ENCODE measurements at places on chromosomes 5 and 9.

DNA sequence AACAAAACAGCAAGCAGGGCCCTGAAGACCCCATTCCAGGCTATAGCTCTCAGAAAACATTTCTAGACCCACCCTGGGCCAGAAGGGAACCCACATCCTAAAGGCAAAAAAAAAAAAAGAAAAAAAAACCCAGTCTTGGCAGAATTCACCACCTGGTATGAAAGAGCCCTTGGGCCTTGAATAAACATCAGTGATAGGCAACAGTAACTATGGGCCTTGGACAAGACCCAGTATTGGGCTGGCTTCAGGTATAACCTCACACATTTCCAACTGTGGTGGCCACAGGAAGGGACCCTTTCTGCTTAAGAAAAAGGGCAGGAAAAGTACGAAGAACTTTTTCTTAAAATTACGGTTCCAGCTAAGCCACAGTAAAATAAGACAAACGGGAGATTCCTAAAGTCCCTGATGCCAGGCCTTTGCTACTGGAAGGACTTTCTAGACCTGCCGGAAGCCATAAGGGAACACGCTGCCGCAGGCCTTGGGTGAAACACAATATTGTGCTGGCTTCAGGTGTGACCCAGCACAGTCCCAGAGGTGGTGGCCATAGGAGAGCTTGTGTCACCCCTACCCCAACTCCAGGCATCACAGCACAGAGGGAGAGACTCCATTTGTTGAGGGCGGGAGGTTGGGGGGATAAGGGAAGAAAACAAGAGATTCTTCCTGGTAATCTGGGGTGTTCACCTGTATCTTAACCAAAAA is 505.2 kb upstream of the RGMB start:
- no peak for DNase-seq

GRCh38 chr5:64229163-64229774 is 63.6 kb downstream of the RNF180 start:
- DNase-seq: peak; percentile 5

- no peak for DNase-seq
Measured at GRCh38 chr5:67029481-67029880, 167.1 kb downstream of the CD180 start.

DNA sequence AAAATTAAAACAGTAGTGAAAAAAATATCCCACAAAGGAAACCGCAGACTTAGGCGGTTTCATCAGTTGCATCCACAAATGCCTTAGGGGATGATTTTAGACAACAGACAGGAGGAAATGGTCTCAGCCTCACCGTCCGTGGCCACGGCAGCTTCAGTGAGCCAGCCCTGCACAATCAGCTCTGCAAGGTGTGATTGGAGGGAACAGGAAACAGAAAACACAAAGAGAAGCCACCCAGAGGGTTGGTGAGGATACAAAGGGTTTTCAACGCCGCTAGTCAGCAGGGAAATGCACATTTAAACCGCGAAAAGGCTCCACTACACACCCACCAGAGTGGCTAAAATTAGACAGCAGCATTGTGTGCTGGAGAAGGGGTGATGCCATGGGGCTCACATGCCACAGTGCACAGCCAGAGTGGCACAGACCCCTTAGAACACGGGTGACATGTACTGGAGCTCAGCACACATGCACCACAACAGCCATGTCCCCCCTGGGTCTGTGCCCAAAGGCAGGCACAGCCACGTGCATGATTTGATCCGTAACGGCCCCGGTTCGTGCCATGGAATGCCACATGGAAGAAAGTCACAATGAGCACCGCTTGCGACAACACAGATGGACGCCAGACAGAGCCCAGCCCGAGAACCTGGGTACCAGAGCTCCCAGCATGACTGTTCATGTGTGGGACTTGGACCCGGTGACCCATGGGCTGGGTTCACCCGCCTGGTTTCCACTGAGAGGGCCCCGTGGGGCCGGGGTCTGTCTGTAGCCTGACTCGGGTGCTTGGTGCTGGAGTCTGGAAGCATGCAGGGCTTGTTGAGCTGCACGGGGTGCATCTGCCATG is 18.3 kb upstream of the TERT start:
- DNase-seq: peak; percentile 95

GRCh38 chr5:98401656-98402055 is 371.8 kb upstream of the RGMB start:
- DNase-seq: no peak

DNA sequence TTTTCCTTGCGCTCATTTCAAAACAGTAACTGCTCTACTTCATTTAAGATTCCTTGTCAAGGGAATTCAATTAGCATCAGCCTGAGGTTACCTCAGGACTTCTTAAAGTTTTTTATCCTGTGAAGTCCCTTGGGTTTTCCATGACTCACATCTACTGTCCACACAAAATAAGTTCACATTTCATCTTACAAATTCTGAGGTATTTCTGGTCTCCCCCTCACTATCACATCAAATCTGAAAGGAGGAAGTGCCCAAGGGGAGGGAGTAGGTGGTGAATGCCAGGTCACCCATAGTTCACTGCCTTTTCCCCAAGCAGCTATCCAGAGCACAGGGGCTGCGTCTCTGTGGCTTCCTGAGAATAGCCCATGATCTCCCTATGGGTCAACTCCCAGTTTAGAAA is 227.1 kb upstream of the NREP start:
- no peak for DNase-seq

- DNase-seq: no peak
Measured at GRCh38 chr9:2271426-2271825, 256.3 kb downstream of the SMARCA2 start.

DNA sequence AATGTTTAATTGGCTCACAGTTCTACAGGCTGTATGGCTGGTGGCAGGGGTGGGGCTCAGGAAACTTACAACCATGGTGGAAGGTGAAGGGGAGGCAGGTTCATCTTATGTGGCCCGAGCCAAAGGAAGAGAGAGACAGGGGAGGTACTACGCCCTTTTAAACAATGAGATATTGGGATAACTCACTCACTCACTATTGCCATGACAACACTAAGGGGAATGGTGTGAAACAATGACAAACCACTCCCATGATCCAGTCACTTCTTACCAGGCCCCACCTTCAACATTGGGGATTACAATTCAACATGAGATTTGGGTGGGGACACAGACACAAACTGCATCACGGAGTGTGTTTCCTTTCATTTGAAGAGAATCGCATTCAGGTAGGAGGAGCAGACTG is 220.9 kb downstream of the GADD45G start:
- DNase-seq: no peak

- peak; percentile 3 for DNase-seq
Measured at GRCh38 chr9:74645007-74645639, 148.0 kb downstream of the RORB start.

GRCh38 chr5:62328772-62329491 is 22.9 kb downstream of the KIF2A start:
- DNase-seq: no peak

- no peak for DNase-seq
Measured at GRCh38 chr5:106601620-106602019, 1069.1 kb downstream of the EFNA5 start.

GRCh38 chr5:172364773-172365172 is 81.2 kb upstream of the UBTD2 start:
- DNase-seq: peak; percentile 38

DNA sequence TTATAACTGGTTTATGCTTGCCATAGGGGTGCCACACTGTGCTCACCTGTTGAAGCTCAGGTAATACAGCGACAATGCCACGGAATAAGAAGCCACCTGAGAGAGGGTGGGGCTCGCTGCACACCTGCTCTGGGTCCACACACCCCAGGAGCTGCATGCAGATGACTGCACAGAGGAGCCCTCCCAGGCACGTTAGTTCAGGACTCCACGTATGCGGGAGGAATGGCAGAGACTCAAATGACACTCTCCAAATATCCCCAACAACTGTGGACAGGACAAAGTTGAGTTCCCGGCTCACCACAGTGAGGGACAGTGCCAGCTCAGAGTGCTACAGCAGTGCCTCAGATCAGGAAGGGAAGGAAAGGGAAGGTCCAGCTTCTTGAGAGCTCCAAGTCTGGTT is 5.8 kb upstream of the FCN1 start:
- DNase-seq: no peak

DNA sequence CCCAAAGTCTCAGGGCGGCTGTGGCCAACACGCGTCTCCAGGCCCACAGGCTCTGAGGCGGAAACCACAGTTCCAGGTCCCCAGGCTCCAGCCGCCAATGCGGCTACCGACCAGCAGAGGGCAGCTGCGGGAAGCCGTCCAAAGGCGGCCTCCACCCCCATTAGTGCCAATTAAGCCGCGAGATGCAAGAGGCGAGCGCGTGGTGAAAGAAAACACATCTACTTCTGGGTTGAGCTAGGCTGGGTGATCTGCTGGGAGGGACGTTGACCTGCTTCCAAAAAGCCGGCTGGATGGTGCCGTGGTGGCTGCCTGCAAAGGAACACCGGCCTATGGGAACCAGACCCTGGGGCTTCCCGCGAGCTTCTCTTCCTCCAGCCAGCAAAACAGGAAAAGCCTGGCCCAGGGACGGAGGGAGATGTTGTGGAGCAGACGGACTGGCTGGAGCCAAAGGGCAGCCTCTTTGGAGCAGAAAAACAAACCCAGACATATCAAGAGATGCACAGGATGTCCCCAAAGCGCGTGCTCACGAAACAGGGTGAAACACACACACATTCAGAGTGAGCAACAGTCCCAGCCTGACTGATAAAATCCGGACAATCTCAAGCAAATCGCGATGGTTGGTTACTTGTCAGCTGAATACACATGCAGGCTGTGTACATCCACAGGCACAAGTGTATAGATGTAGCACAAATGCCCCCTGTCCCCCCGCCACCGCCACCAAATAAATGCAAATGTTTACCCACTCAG is 187.1 kb upstream of the BRINP1 start:
- peak; percentile 16 for DNase-seq

GRCh38 chr5:97075649-97076048 is 66.8 kb downstream of the LIX1 start:
- no peak for DNase-seq

DNA sequence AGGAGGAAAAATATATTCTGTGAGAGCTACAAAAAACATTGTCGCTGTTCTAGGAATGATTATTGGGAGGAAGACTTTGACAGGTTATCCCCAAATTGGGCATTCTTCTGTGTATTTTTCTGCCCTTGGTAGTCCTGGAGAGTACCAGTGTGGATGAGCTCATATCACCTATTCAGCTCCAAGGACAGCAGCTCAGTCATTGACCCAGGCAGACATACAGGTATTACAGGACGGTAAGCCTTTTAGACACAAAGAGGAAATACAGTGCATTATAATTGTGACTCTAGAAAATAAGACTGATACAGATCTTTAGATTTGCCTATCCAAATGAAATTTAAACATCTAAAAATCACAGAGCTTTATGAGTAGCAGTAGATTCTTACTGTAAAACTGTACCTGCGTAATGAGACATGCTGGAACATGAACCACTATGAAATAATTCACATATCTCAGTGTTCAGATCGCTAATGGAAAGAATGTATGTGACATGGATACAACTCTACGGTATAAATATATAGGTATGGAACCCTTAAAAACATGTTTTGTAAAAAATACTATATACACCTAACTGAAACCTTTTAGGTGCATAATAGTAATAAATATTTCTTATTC is 56.0 kb downstream of the PLK2 start:
- no peak for DNase-seq

- DNase-seq: no peak
Measured at GRCh38 chr9:111900151-111900857, 3.7 kb downstream of the UGCG start.

All from KG1 (cell line).